IPS DF 19.7 (cell line): ENCODE measurements at places on chromosomes 7 and 10.

DNA sequence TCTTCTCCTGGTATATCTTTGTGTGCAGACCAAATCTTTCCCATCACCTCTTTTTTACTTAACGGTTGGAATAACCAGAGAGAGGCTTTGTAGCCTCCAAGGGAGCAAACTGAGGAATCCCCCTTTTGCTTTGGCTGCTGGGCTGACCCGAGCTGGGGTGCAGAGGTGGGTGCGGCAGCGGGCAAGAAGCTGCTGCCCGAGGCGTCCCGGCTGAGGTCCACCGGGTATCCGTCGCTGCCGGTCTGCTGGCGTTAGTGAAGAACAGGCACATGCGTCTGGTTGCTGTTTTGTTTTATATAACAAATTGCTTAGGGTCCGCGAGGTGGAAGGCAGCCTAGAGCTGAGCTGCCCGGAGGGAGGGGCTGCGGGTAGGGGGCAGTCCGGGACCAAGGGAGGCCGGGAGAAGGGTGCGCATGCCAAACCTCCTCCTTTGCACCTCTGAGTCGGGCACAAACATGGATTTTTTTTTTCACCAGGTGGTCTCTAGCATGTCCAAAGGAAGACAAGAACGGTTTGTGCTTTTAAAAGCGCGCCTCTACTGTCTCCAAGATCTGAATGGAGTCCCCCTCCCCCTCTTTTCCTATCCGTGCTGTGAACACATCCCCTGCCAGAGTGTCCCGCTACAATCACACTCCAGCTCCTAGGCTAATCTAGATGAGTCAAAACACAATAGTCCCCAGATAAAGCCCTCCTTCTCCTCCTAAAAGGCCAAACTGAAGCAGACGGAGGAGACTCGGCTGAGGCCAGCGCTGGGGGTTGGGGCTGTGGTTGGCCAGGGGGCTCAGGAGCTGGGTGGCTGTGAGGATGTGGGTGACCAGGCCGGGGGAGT lies 6.8 kb upstream of the GATA3 start:
- DNase-seq: no peak

DNA sequence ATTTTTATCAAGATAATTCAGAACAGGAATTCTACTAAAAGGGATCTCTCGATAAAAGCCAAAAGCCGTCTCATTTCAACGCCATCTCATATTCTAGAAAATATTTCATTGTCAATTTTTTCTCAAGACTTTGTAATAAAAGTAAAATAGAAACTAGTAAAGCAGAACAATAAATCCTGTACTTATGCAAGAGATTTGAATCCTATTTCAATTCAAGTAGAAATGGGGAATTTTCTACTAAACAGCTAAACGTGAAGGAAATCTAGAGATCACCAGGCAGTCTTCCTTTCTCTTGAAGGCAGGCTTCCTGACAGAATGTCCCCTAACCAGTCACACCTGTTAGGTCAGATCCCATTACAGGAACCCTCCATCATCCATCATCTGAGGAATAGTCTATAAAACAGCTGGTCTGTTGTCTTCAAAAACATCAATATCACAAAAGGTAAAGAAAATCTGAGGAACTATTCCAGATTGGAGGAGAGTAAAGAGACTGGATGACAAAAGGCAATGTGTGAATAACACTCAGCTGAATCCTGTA lies 23.7 kb downstream of the USP6NL start:
- no peak for DNase-seq

- DNase-seq: no peak
Observed at GRCh38 chr7:620056-620455, 100.4 kb upstream of the PDGFA start.

- no peak for DNase-seq
Observed at GRCh38 chr7:37286454-37286832, 162.2 kb downstream of the ELMO1 start.

DNA sequence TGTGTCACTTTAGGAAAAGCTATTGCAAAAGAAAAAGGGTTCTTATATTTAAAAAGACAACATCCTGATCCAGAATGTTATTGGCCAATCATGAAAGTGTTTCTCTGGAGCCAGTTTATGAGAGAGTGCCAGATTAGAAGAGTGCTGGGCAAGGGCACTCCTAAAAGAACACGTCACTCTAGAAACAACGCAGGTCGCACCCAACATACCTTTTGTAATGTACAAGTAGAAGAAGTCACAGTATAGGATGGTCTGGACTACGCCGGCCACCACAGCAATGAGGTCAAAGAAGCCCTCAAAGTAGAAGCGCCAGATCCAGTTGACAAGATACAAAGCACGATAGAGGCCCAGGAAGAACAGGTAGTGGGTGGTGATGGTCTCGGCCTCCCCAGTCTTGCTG lies 18.1 kb upstream of the DAGLB start:
- no peak for DNase-seq
